ENCODE measurements at places on chromosomes 12 and 14.

DNA sequence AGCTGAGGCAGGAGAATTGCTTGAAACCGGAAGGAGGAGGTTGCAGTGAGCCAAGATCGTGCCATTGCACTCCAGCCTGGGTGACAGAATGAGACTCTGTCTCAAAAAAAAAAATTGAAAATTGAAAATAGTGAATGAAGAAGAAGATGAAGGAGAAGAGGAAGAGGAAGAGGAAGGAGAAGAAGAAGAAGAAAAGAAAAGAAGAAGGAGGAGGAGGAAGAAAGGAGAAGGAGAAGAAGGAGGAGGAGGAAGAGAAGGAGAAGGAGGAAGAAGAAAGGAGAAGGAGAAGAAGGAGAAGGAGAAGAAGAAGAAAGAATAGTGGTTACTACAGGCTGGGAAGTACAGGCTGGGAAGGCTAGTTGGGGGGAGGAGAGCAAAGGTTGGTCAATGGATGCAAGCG is 124.3 kb upstream of the CPSF6 start:
- DNase-seq, result no peak

GRCh38 chr14:72545411-72546311 is 348.2 kb downstream of the DPF3 start:
- DNase-seq, result no peak

DNA sequence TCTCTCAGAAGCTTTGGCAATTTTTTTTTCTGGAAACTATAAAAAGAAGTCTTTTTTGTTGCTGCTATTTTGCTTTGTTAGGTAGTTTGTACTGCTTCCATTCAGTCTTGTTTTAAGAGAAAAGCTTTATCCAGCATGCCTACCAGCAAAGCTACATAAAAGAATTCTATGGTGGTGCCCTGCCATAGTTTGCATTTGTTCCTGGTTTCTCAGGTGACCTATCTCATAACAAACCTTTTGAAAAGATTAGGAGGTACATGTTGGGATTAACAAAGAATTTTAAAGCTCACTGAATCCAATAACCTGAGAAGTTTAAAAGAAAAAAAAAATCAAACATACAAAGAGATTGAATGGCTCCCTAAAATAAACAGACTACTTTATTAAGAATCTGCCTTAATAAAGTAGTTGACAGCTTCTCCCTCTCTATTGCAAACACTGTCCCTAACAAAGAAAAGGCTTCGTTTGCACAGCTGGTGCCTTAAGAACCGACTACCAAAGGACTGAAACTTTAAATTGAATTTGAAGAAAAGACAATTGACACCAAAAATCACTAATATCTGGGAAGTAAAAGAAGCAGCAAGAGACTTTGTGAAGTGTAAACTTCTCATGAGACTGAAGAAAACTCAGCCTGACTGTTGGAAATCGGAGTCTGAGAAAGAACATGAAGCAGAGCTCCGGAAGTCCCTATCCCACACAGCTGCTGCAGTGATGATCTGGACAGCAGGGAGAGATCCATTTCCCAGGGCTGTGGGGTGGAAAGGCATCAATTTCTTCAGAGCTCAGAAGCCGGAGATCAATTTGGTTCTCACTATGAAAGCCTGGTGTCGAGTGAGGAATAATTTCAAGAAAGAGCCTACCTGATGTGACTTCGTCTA is 102.7 kb upstream of the PLEKHA5 start:
- no peak for DNase-seq

DNA sequence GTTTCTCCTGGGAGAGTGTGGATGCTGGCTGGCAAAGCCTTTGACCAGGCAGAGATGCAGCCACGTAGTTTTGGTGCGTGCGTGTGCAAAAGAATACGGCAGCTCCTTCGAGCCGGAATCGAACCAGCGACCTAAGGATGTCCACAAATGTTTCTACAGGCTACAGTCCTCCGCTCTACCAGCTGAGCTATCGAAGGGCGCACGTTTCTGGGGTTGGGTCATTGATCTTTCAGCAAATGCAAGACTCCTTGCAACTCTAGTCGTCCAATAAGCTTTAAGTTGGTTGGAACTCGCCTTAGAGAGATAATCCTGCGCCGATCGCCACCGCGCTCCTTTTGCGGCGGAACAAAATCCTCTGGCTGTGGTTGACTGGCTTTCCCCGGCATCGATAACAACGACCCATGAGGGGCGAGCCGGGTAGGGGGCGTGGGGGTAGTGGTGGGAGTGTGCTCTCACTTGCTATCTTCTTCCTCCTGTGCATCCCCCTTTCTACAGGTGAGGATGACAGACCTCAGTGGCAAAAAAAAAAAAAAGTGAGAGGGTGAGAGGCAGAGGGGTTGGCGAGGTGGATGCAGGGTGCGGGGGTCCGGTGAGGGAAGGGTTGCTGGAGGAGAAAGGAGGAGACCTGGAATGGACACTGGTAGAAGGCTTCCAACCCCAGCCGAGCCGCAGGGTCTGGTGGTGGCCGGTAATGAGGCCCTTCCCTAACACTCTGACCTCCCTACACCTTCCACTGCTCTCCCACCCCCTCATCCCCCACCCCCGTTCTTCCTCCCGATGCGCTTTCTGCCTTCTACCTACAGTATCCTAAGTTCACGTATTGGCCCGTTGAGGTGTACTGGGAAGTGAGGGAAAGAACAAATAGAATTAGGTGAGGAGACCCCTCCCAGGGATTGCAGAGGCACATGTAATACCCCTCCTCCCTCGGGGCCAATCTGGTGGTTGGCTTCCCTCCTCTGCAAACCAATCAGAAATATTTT is 11.8 kb upstream of the OR6S1 start:
- no peak for DNase-seq

DNA sequence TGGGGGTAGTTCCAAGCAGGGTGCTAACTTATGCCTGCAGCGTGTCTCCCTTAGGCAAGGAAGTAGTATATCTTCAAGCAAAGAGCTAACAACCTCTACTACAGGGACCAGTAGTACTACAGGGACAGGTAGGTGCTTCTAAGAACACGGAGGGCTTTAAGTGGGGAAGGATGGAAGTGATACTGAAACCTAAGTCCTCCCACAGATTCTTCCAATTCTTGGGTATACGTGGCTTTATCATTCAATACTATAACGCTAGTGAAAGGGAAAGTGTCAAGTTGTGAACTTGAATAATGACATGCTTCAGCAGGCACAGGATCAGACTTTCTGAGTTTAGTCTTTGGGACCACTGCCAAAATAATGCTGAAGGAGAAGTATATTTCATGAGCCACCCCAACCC is 241.7 kb downstream of the CEP128 start:
- DNase-seq, result no peak

- DNase-seq, result no peak
Measured at GRCh38 chr12:67966560-67966959, 22.7 kb upstream of the IFNG-AS1 start.
